ENCODE measurements at places on chromosomes 6 and 20.

- DNase-seq = no peak
These were observed 18.3 kb downstream of the SLC16A10 start for GRCh38 chr6:111105578-111105977.

GRCh38 chr6:12806796-12807195 is 90.2 kb downstream of the PHACTR1 start:
- DNase-seq = no peak

DNA sequence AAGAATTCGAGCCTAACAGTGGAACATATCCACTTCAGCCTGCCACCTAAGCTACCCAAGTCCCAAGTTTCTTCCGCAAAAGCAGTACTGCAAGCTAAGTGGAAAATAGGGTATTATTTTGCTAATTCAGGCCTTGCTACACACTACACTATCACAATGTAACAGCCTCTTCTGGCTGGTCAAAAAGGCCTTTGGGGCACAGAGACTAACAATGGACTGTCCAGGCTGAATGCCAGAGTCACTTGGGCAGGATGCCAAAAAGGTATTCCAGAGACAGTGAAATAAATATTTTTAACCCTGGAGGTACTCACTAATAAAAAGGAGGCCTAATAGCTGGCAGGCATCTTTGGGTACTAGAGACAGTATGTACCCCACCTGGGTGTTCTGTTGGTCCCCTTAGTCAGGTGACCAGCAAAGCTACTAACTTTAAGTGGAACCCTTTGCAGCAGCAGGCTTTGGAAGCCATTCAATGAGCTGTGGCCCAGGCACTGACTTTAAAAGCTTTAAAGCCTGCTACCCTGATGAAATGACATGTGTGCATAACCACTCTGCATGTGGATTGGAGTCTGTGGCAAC is 692.1 kb downstream of the HTR1B start:
- no peak for DNase-seq

DNA sequence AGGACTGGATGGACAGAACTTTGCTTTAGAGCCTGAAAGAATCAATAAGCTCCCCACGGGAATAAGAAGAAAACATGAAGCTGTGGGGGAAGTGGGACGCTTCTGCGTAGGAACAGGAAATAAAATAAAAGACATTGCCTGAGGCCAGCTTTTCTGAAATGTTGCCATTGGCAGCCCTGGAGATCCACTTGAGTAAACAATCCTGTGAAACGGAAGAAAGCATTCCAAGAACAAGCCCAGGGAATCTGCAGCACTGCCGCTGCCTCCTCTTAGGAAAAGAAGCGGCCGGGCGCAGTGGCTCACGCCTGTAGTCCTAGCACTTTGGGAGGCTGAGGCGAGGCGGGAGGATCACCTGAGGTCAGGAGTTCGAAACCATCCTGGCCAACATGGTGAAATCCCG is 182.3 kb upstream of the RALGAPA2 start:
- DNase-seq = peak; percentile 21

DNA sequence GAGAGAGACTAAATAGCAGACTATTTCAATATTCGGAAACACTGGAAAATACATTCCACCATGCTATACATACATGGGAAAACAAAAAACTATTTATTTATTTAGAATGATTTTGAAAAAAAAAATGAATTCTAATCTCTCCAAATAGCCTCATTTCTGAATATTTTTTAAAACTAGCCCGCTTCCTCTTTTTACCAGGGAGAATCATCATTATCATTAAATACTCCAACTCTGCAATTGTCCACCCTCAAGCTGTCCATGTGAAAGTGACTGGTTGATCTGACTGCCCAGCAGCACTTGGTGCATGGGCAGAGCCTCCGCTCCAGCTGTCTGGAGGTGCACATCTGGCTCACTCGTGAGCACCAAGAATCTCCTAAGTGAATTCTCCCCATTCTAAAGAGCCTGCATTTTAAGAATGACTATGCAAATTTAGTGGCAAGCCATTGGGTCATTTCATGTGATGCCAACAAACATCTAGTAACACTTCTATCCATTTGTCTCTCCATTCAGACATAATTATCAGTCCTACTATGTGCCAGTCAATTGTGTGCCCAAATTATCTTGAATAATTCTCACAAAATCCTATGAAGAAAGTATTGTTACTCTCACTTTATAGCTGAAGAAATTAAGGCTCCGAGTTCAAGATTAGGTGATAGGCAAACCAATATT is 64.8 kb downstream of the INSM1 start:
- DNase-seq = no peak

DNA sequence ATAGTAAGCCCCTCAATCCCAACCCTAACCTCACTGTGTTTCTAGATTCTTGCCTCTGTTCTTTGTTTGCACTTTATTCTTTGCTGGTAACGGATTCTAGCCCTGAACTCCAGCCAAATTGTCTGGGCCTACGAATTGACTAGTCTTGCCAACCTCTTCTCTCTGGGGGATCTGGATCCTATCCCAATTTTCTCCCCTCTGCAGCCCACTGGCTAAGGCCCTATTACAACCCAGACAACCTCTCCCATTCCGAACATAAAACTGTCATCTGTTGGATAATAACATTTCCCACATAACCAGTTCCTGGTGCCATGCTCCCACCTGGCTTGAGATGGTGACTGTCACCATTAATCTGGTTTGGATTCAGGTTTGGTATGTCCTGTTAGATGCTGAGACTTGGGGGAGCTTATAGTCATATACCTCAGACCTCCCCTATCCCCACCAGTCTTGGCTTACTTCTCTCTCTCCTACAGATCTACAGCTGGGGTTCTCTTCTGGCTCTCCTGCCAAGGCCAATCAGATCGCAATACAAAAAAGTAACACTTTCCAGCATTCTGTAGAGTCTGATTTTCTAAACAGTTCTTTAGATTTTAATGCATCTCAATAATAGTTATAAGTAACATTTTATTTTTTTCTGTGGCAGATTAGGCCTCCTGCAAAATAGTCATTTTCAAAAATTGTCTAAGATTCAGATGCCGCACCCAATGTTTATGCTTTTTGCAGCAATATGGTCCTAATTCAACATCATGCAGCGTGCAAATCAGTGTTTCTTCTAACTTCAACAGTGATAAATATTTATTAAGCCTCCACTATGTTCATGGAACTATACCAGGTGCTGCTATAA is 29.8 kb upstream of the AHI1 start:
- no peak for DNase-seq

GRCh38 chr6:6588924-6589709 is 597 bp downstream of the LY86 start:
- no peak for DNase-seq

DNA sequence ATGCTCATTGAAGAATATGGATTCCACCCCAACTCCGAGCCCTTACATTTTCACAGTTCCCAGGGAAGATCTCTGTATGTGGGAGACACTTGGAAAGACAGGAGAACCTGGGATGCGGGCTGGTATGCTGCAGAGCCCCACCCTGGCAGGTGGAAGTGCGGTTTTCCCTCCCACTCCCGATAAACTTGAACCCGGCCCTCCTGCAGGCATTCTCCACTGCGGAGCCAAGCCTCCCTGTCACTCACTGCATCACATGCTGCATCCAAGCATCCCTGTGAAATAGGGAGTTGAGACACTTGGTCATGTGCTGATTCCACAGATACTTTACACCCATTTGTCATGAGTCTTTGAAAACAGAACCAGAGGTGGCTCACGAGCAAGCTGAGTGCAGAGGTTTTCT is 35.4 kb downstream of the TMEM242 start:
- DNase-seq = no peak

GRCh38 chr6:166664135-166664534 is 37.1 kb upstream of the RPS6KA2 start:
- no peak for DNase-seq

GRCh38 chr6:34834789-34835518 is 43.1 kb downstream of the BLTP3A start:
- DNase-seq = no peak

DNA sequence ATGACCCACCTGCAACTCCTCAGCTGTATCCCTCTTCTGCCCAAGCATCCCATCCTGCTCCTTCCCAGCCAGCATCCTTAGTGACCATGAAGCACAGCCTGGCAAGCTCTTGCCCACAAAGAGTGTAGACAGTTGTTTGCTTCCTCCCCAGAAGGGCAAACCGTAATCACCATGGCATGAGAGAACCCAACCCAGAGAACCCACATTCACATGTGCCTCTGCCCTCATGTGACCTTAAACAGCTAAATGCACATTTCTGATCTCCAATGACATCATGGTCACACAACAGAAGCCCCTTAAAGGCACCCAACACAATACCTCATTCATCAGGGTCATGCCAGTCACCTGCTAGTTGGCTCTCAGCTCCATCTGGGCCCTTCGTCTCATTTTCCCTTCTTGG is 162.8 kb upstream of the CDYL start:
- DNase-seq = no peak

DNA sequence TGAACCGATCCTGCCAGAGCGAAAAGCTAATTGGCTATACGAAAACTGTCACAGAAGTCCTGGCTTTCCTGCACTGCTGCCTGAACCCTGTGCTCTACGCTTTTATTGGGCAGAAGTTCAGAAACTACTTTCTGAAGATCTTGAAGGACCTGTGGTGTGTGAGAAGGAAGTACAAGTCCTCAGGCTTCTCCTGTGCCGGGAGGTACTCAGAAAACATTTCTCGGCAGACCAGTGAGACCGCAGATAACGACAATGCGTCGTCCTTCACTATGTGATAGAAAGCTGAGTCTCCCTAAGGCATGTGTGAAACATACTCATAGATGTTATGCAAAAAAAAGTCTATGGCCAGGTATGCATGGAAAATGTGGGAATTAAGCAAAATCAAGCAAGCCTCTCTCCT is 14.2 kb downstream of the CCR6 start:
- no peak for DNase-seq

DNA sequence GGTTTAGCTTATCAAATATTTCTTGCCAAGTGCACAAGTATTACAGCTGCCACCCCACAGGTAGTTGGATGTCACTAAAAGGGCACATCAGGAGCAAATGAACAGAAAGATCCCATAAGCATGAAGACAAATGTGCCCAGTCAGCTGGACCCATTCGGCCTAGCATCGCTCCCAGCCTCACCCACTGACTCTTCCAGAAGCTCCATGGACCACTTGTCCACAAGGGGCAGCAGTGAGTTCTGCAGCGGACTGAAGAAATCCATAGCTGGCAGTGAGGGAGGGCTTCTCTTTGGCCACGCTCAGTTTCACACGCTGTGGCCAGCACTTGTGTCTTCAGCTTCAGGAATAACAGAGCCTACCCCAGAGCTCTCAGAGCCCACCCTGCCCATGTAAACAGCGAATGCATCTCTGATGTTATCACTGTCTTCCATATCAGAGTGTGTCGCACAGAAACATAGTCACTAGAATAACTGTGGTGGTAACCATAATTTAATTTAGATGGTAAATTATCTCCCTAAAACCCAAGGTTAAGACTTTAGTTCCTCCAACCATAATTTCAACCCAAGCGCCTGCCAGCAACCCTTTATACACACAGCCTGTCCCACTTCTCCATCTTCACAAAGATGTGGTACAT is 15.8 kb downstream of the CGA start:
- peak; percentile 47 for DNase-seq

- DNase-seq = no peak
These were observed 2.6 kb downstream of the TDRD6 start for GRCh38 chr6:46690141-46690755.

DNA sequence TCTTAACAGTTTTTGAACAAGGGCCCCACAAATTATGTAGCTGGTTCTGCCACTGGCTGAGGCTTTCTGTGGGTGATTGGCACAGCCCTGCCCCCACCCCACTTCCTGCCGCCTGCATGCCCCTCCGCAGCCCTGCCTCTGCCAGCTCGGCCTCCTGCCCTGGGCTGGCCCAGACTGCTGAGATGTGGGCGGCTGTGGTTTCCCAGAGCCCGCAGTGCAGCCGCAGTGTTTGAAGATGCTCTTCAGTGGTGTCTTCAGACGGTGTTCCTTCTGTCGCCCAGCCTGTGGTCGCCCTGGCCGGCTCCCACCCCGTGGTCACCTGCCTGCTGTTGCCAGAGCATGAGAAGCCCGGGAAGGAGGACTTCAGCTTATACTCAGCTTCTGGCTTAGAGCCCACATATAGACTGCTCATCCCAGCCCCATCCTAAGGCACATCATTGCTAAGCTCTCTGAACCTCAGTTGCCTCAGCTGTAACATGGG is 154.3 kb downstream of the VEGFA start:
- no peak for DNase-seq

- DNase-seq = no peak
These were observed 201.3 kb downstream of the EPHA7 start for GRCh38 chr6:93218096-93218495.

GRCh38 chr20:46004889-46005473 is 3.7 kb upstream of the MMP9 start:
- DNase-seq = no peak

DNA sequence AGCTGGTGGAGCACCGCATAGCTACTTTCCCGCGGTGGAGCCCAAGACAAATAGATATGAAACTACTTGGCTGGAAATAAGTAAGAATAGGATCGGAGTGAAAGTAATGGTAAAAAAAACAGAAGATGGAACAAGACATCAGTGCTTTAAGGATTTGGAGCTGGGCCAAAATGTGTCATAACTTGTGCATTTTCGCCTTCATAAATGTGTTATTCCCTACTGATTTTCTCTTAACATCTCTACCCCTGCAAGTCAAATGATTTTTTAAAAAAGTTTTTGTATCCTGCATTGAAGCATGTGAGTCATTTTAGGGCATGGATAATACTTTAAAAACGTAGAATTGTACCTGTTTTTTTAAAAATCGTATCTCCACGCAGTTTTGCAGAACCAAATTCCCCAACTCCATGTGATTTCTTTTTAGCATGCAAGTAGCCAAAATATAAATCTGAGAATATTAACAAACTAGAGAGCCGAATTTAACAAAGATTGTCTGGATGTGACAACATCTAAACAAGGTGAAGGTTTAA is 882 bp upstream of the FAM184A start:
- DNase-seq = no peak

Data from COR-L47 (cell line).